ENCODE measurements at places on chromosomes 11 and 22.
A peak's percentile ranks its signal among the peaks of the same experiment; 100 is the strongest.

GRCh38 chr22:27581236-27581635 lies 220.3 kb downstream of the MN1 start:
- DNase-seq = no peak

- no peak for DNase-seq
Observed at GRCh38 chr22:38068641-38069371, 11.6 kb downstream of the PICK1 start.

GRCh38 chr11:12540913-12541582 lies 133.2 kb upstream of the TEAD1 start:
- no peak for DNase-seq

DNA sequence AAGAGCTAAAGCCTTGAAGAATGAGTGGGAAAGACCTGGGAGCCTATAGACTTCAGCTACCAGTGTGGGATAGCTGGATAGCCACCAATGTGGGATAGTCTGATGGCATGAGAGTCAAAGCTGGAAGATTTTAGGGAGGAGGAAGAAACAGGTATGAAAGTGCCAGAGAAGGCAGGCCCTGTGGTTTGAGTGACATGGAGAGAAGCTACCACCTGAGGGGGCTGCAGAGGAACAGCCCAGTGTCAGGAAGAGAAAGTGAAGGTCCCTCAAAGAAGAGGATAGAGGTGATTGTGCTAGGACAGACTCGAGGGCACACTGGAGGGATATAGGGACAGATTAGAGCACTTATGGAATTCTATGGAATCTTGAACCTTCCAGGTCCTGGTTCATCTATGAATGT lies 23.1 kb upstream of the PAX6 start:
- no peak for DNase-seq

- DNase-seq = peak; percentile 36
Observed at GRCh38 chr22:22753526-22754267, 109.3 kb downstream of the GGTLC2 start.

- DNase-seq = no peak
Observed at GRCh38 chr11:28727254-28727653, 619.1 kb downstream of the METTL15 start.

GRCh38 chr11:10499874-10500601 lies 40.9 kb downstream of the RNF141 start:
- DNase-seq = no peak

DNA sequence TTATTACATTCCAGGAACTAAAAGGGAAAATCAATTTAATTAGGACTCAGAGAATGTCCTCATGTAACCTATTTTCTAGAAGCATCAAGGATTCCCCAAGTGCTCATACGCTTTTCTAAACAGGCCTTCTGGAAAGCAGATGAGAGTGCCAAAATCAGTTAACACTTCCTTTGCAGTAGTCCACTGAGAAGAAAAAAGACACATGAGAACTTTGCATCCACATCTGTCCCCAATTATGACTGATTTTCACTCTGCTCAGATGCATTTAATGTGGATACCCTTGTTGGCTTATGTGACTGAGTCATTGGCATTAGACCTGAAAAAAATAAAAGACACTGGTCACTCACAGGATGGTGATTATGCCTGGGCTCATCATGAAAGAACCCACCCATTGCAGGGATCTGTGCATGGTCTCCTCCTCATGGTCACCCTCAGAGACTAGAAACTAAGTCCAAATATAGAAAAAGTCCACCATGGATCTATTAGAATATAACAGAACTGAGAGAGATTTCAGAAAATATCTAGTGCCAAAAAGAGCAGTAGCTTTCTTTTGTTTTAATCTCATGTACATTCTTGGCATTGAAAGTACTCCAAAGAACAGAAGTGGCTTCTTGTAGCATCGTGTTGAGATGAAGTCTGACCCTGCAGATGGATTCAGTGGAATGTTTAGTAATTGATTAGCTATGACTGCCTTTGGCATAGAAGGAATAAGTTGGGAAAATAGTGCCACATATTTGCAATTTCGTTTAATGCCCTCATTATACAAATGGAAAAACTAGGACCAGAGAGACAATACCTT lies 48.8 kb upstream of the FIBIN start:
- no peak for DNase-seq

GRCh38 chr11:70854901-70855556 lies 397.3 kb downstream of the SHANK2 start:
- peak; percentile 90 for DNase-seq

DNA sequence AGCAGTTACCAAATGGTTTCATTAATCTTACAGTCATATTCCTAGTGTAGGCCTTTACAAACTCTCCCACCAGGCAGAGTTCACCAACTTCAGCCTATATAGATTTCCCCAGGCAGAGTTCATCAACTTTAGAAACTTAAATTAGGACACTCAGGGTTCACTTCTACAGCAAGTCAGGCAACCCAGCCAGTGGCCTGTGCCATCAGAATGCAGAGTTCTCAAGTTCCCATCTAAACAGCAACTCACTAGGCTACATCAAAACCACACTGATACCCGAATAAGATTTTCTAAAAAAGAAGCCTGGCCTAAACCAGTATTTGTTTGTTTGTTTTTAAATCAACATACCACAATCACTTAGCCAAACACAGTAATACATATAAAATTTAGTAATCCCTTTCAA lies 33.7 kb downstream of the PICALM start:
- no peak for DNase-seq

DNA sequence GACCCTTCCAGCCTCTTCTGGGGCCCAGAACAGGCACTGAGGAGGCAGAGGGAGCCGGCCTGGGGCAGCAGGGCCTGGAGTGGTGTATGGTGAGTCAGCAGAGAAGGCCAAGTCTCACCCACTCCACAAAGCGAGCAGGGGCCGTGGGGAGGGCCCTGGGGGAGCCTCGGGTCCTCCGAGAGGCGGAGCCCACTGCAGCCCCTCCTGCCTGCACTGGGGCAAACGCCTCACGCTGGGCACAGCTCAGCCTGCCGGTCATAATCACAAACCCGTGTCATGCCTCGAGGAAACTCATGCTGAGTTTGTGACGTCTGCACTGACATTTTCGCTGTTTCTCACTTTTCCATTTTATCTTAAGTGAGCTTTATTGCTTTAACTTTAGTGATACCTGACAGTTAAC lies 38.4 kb downstream of the TOLLIP start:
- no peak for DNase-seq

DNA sequence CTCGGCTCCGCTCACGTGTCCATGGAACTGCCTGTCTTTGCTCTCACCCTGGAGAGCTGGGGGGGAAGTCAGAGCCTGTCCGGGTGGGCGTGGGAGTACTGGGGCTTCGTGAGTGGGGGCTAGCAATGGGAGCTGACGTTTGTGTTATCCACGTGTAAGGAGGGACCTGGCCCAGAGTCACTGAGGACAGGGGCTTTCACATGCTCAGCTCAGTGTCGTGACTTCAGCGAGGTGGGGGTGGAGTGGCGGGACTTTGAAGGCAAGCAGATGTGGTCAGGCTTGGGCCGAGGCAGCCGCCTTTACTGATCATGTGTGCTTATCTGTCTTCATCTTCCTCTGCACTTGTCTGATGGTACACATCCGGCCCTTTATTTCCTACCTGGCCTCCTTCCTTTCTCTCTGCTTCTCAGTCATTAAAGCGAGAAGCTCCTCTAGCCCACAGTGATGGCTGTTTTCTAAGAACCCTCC lies 113.1 kb upstream of the NNMT start:
- no peak for DNase-seq

DNA sequence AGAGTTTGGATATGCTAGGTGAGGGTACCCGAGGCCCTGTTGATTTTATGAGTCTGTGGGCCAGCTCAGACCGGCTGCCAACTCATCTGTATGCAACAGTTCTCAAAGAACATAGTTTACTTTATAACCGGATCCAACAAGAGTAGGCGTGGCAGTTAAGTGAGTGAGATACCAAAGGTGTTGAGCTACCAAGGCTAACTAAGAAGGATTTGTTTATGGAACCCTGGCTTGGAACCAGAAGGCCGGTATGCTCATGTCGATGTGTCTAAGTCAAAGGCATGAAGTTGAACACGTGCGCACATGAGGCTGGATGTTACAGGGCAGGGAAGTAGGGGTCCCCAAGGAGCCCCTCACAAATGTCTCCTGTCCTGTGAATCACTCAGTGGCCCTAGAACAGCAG lies at the start of gene KCNJ1:
KCNJ1 (minus strand) TSS at position 20 of the 400 bp plus-strand sequence. CDS start 27,053 bp downstream, outside the sequence.
- DNase-seq = no peak

DNA sequence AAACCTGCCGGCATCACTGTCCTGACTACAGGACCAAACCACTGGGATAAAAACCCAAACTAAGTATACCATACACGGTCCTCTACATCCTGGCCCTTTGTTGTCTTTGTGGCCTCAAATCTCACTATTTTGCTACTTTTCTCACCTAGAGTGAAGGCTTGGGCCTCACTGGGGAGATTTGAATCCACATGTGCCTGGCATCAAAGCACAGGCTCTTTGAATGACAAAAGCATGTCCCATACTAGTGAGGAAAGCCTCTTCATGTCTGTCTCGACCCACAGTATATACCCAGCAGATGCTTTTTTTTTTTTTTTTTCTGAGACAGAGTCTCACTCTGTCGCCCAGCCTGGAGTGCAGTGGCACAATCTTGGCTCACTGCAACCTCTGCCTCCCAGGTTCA lies 72.5 kb upstream of the DRD2 start:
- no peak for DNase-seq

GRCh38 chr22:45958971-45959370 lies 18.0 kb downstream of the WNT7B start:
- DNase-seq = no peak

DNA sequence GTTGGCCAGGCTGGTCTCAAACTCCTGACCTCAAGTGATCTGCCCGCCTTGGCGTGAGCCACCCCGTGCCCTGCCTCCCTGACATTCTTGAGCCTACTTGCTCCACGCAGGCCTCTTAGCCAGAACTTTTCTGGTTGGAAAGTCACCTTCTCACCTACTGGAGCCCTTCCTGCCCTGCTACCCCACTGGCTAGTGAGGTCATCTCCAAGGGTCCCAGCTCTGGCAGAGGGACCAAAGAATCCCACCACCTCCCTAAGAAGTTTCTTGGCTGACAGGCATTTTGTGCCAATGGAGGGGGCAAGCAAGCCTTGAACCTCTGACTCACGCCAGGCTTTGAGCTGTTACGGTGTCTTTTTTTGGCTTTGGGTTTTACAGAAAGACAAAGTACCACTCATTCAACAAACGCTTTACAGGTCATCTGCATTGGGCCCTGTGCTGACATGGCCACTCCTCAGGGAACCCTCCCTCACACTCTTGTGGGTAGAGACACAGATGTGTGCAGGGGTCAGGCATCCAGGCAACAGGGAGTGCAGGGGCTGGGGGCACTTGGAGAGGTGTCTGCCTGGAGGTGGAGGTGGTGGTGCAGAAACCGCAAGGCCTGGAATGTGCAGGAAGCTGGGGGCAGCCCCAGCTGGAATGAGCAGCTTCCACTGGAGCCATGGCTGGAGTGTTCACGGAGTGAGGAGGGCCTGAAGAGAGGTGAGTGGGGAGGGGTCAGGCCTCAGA lies 27.1 kb upstream of the WNT11 start:
- no peak for DNase-seq

DNA sequence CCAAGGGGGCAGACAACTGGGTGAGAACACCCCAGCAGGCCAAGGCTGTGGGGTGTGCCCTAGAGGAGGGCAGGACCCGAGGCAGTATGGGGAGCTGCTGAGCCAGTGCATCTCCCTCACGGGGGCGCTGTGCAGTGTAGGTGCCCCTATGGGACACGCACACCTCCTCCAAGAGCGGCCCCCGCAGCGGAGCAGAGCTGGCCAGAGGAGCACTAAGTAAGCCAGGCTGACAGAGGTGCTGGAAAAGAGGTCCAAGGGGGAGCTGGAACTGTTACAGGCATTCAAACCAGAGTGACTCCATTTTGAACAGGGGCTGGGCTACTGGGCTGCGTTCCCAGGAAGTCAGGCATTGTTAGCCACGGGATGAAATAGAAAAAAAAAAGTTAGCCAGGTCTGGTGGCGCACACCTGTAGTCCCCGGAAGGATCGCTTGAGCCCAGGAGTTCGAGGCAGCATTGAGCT lies 41.8 kb downstream of the TST start:
- peak; percentile 38 for DNase-seq

GRCh38 chr11:119744577-119744976 lies 15.6 kb upstream of the NECTIN1 start:
- no peak for DNase-seq

GRCh38 chr11:76577226-76577920 lies 93.2 kb downstream of the LRRC32 start:
- DNase-seq = no peak

DNA sequence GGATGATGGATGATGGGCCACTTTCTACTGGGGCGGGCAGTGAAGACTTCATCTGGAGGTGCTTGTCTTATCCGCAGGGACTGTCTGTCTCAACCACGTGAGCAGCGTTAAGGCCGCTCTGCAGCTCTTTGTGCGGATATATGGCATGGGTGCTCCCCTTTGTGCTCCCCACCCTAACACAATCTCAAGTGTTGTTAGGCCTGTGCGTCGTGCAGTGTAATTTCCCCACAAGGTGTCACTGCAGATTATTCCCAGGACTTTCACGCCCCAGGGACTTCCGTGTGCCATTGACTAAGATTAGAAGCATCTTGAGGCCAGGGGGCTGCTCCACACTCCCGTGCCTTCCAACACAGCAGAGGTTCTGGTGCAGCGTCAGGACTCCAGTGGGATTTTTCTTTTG lies 65.3 kb downstream of the TBC1D22A start:
- DNase-seq = no peak

GRCh38 chr11:34345540-34345876 lies 12.3 kb downstream of the ABTB2 start:
- DNase-seq = no peak

GRCh38 chr22:40610329-40610850 lies 26.1 kb downstream of the MRTFA start:
- DNase-seq = no peak

DNA sequence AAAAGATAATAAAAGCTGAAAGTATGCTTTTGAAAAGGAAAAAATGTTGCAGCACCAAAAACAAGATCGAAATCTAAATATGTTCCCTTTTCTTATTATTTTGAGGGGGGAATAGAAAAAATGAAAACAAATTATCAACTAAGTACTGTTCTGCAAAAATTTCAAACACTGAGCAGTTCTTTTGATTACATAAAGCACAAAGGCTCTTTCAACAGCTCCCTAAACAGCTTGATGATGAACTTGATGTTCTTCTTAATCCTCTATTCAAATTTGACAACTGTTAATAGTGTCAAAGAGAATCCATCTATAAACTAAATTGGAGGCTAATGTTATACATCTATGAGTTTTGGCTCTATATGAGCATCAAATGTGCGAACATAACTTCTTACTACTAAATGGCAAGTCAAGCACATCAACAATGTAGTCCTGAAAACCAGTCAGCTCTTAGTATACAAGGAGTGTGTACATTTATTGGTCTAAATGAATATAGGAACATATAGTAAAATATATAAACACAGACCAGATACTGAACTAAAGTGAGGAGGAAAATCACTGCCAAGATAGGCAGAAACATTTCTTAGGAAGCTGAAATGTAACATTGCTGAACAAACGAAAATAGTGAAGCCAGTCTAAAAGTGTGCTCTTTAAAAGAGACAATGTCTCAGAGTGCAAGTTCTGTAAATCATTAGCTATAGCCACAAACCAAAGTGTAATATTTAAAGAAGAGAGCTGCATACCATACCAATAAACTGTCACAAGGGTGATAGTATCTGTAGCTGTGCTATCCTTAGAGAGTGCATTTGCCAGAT lies 94.3 kb downstream of the SOX6 start:
- no peak for DNase-seq

GRCh38 chr22:39408173-39408572 lies 8.6 kb downstream of the TAB1 start:
- DNase-seq = no peak
